ENCODE measurements at places on chromosomes 7 and 10.
A peak's percentile ranks its signal among the peaks of the same experiment; 100 is the strongest.

DNA sequence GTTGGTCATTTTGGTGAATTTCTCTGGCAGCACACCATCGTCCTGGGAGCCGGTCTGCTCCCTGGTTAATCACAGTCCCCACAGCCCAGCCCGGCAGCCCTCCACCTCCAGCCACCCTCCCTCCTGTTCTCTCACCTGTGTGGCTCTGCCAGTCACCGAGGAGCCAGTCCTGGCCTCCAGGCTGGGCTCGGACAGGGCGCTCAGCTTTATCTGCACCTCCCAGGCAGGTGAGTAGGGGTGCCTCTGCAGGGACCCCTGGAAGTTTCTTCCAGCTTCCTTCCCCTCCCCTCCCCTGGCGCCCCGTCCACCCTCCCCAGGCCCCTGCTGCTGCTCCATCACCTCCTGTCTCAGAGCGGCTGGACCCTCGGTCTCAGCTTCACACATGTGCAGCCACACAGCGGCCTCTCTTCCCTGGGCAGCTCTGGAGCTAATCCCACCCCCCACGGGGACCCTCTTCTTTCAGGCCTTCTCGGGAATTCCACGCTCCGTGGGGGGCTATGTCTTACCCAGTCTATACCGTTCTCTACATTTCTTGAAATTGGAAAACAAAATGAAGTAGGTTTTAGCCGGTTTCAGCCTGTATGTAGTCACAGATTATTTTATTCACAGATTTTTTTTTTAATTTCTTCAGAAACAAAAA is 213.9 kb upstream of the PPP2R2D start:
- no peak for DNase-seq

GRCh38 chr7:142457146-142457703 is 199.4 kb upstream of the PRSS58 start:
- DNase-seq: no peak

- no peak for DNase-seq
These were observed 4.6 kb upstream of the C10orf95 start for GRCh38 chr10:102455893-102456471.

GRCh38 chr10:24569828-24570657 is 153.6 kb downstream of the ARHGAP21 start:
- DNase-seq: no peak

- no peak for DNase-seq
These were observed 135.1 kb downstream of the RAB11FIP2 start for GRCh38 chr10:117911684-117912083.

- no peak for DNase-seq
These were observed 77.4 kb downstream of the VOPP1 start for GRCh38 chr7:55494951-55495350.

DNA sequence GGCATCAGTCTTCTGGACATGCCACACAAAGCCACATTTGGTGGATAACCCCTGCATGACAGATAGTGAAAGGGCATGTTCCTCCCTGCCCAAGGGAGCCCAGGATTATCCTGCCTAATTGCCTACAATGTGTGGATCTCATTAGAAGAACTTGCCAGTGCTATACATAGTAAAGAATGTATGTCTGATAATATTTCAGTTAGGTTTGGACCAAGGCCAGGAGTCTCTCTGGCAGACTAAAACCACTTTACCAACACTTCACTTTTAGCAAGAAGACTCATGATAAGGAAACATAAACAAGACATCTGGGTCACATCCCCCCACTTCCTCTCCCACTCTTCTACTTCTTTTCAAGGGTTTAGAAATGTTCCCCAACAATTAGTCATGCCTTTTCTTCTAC is 196.7 kb downstream of the MTERF1 start:
- DNase-seq: peak; percentile 54
